ENCODE measurements at places on chromosomes 13 and 19.

GRCh38 chr19:56174550-56174949, 1.3 kb upstream of the GALP start:
- no peak for DNase-seq

DNA sequence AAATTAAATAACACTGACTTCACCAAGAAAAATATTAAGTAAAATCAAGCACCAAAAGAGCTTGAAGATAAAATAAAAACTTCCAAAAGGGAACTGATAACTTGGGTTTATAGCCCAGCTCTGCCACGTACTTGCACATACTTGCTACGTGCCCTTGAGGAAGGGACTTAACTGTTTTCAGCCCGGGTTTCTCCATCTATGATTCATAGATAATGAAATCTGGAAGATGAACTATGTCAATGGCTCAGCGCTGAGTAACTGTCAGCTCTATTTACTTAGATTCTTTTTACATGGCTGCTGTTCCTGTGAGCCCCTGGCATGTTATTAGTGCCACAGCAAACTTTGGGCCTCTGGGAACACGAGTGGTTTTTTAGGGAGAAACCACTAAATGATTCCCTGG, 9.6 kb upstream of the ZC3H13 start:
- no peak for DNase-seq

- no peak for DNase-seq
Observed at GRCh38 chr13:94662274-94662945, 49.9 kb downstream of the SOX21 start.

DNA sequence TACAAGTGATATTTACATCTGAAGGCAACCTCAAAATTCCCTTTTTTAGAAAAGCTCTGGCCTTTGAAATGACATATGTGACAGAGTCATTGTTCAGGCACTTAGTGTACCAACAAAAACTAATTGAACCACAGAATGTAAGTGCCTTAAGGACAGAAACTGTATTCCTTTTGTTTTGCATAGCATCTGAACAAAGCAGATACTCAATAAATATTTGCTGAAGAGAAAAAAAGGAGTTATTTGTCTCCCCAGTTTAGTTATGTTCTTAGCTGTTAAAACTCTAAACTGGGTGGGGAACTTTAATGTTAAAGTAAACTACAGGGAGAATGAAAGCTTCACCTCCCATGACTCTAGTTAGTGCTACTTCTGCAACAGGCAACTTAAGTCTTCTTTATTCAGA, 56.8 kb upstream of the KLF5 start:
- no peak for DNase-seq

DNA sequence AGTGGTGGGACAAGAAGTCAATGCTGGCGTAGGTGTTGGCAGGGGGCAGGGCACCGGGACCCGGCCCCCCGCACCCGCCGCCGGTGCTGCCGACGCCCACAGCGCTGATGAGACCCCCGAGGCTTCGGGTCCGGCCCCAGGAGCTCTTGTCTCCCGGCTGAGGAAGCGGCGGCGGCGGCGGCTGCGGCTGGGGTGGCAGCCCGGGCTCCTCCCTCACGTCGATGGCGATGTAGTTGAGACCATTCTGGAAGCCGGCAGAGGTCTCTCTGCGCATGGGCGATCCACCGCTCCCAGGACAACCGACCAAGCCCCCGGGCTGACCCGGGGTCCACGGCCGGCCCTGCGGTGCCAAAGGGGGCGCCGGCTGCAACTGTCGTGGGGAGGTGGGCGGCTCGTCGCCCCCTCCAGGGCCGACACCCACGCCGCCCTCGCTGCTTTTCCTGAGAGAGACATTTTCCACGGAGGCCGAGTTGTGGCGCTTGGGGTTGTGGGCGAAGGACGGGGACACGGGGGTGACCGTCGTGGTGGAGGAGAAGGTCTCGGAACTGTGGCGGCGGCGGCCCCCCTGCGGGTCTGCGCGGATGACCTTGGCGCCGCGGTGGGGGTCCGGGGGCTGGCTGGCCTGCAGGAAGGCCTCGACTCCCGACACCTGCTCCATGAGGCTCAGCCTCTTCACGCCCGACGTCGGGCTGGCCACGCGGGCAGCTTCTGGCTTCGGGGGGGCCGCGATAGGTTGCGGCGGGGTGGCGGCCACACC, 4.1 kb downstream of the IRS2 start:
- DNase-seq = no peak

DNA sequence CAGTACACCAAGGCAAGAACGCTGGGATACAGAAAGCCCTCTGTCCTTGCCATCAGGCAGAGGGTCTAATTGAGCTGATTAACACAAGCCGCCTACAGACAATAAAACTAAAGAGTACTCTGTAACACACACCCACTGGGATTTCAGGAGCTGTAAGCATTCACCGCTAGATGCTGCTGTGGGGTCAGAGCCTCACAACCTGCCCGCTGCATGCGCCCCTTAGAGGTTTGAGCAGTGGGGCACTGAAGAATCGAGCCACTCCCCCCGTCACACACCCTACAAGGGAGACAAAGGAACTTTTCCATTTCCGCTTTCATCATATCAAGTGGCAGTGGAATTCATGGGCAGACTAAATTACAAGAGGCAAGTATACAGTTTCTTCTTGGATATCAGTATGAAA, 1080.6 kb downstream of the PCDH17 start:
- DNase-seq = no peak

DNA sequence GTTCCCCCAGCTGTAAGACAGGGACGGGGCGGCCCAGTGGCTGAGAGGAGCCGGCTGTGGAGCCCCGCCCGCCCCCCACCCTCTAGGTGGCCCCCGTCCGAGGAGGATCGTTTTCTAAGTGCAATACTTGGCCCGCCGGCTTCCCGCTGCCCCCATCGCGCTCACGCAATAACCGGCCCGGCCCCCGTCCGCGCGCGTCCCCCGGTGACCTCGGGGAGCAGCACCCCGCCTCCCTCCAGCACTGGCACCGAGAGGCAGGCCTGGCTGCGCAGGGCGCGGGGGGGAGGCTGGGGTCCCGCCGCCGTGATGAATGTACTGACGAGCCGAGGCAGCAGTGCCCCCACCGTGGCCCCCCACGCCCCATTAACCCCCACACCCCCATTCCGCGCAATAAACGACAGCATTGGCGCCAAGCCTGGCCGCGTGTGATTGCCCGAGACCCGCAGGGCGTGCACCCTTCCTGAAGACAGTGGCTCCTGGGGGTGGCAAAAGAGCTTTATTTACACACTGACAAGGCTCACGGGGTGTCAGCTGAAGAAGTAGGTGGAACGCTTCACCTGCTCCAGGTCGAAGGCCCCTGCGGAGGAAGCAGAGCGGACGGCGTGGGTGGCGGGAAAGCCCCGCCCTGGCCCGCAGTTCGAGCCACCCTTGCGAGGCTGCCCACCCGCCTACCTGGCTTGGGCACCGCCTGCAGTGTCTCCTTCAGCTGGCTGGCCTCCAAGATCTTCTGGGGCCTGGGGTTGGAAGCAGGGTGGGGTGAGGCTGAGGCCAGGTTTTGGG, 16.4 kb downstream of the POLRMT start:
- no peak for DNase-seq

DNA sequence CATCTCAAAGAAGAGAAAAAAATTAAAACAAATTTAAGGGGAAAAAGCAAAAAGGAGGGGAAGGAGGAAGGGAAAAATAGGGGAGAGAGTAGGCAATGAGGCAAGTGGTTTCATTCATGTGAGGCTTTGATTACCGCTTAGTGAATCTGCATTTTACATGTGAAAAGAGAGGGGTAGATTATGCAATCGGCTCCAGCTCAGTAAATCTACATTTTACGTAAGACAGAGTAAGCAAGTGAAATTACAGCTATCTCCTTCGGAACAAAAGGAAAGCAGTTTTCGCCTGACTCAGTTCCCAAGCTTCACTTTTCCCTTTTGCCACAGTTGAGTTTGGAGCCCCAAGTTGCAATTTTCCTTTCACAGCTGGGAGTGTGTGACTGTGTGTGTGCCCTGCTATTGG, 16.0 kb upstream of the OLFM2 start:
- no peak for DNase-seq

DNA sequence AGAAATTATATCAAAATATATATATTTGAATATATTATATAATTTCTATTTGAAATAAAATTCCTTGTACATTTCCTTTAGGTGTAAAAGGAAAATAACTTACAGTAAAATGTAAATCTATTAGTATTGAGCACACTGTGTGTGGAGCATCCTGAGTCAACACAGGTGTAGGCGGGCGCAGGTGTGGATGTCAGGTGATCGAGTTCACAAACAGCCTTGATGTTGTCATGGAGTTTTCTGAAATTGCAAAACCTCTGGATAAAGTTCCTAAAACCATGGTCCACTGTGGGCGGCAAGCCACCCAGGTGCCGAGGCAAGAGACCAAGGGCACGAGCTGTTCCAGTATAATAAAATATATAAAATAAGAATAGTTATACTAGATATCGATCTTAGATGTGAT, 27.7 kb upstream of the MCF2L start:
- DNase-seq = no peak

GRCh38 chr19:36113894-36114720, 568 bp downstream of the POLR2I start:
- no peak for DNase-seq

DNA sequence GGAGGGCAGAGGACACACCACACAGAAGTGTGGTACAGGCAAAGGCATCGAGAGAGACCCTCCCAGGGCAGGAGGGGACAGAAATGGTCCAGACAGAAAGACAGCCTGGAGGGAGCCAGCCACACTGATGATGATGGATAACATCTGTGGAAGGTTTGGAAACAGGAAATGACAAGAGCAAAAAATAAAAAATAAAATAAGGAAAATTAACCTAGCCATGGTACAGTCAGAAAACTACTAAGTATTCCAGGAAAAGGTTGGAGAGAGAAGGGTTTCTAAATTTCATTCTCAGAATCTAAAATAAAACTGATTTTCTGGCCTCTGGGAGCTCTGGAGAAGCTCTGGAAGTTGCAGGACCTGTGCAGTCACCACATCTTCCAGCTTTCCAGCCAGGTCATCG, 115.2 kb upstream of the VSTM2B start:
- no peak for DNase-seq

DNA sequence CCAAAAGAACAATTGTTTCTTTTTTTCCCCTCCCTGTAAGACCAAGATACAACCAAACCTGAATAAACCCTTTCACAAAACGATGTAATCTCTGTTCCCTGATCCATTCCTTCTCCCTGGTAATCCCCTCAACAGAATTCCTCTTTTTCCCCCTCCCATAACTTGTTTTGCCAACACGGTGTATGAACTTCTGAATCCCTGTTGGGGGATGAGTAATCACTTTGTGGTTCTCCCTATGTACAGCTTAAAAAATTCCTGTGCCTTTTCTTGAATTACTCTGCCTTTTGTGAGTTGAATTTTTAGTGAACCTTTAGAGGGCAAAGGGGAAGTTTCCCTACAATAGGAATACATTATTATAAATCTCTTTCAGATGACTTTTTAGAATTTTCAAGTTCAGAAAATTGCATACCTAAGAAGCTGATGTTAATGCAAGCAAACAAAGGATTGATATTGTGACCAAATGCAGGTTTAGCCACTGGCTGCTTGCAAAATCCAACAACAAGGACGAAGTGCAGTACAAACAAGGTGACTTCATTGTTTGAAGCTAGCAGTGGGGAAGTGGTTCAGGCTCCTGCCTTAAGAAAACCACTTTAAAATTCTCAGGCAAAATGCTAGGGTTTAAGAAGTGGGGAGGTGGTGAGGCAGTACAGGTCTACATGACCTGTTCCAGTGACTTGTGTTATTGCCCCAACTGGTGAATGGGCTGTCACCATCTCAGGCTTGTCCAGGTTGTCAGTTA, 15.0 kb upstream of the EPSTI1 start:
- DNase-seq = no peak

GRCh38 chr13:83086948-83087347, 795.3 kb downstream of the SLITRK1 start:
- DNase-seq = no peak

DNA sequence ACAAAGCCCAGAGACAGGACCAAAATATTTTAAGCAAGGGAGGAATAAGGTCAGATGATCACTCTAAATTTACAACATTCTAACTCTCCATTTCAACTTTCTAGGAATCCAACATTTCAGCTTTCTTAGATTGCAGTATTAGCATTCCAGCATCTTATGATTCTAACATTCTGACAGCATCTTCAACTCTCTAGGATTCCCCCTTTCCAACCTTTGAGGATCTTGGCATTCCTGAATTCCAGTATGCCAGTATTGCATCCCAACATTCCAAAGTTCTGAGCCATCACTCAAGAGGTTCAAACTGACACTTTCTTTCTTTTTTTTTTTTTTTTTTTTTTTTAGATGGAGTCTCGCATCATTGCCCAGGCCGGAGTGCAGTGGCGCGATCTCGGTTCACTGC, 13.8 kb downstream of the TGFB1 start:
- DNase-seq = no peak

DNA sequence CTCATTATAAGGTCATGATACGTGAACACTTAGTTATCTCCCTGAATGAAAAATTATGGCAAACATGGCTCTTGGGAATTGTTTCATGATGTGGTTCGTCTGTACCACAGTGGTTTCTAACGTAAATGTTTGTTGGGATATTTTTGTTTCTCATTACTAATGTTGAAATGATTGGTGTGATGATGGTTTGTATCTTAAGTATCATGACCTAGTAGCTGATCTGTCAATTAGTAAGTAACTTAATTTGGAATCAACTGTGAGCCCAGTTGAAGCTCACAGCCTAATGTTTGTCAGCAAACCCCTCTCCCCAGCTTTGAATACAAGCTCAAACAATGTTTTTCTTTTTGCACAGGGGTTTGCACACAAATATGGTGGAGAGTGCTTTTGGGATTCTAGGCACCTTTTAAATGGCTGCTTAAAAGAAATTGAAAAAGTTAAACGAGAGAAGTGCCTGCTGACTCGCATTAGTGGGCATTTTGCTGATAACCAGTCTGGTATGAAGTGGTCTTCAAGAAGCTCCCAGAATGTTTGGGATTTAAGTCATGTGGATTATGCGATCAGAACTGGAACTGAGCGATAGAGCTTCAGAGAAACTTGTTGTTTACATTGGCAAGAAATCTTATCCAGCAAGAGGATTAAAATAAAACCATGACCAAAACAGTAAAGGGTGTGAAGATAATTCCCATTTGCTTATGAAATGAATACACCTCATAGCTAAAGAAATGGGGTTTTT, 68.2 kb downstream of the LMO7 start:
- DNase-seq = no peak

DNA sequence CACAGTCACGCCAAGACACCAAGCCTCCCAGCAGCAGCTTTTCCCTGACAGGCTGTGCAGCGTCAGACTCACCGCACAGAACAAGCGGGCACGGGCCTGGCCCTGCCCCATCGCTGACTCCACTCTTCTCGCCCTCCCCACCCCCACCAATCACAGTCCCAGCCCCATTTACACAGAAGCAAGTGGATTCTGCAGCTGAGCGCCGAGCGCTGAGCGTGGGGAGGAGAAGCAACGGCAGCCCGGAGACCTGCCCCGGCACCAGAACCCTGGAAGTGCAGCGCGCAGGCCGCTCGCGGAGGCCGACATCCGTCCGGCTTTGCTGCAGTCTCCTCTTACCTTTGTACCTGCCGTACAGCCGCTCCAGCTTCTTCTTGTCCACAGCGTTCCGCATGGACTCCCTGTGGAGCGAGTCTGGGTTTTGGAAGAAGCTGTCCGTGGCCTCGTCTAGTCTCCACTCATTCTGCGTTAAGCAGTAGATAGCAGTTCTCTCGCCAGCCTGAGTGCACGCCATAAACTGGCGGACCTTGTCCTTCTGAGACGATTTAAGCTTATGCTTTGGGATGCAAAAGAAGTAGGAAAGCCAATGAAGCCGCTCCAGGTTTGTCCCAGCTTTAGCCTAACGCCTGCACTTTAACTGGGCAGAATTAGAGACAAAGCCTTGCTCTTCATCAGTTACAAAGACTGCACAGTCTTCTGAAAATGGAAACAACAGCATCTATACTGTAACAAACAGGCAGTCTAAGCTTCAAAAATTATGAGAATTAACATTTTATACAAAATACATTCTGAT, 6.8 kb downstream of the DCUN1D2 start:
- DNase-seq = no peak

GRCh38 chr13:74869846-74870245, 612.1 kb downstream of the TBC1D4 start:
- no peak for DNase-seq

Data from activated CD4-positive, CD25-positive, alpha-beta regulatory T cell (primary cell).